ENCODE measurements at places on chromosomes 2 and 18. TPM values are rescaled to one million over a fixed set of nuclear protein-coding genes. Genes with fewer than 3 reads are reported as not detected.

TP53I3 gene
- polyA plus RNA-seq: 32.6 TPM

AKAIN1 gene
- not detected for polyA plus RNA-seq

C2orf80 gene
- not detected for polyA plus RNA-seq

CHRND gene
- 173 TPM for polyA plus RNA-seq

FAM124B gene
- polyA plus RNA-seq: 7.0 TPM

CHAC2 gene
- polyA plus RNA-seq: 3.2 TPM

DYSF gene
- 185 TPM for polyA plus RNA-seq

UCN gene
- 2.5 TPM for polyA plus RNA-seq

GNAL gene
- 2.3 TPM for polyA plus RNA-seq

DNAJC10 gene
- polyA plus RNA-seq: 52.3 TPM

MERTK gene
- 4.4 TPM for polyA plus RNA-seq

EEF1B2 gene
- polyA plus RNA-seq: 850 TPM

PDIA6 gene
- polyA plus RNA-seq: 125 TPM

CAD gene
- 28.0 TPM for polyA plus RNA-seq

KCNG2 gene
- polyA plus RNA-seq: 0.86 TPM

SRBD1 gene
- 10.6 TPM for polyA plus RNA-seq

KCNK3 gene
- 1.5 TPM for polyA plus RNA-seq

RTP5 gene
- not detected for polyA plus RNA-seq

FAM237A gene
- not detected for polyA plus RNA-seq

ALPG gene
- polyA plus RNA-seq: not detected

ZBTB14 gene
- 10.1 TPM for polyA plus RNA-seq

SELENOI gene
- 9.3 TPM for polyA plus RNA-seq

VWC2L gene
- not detected for polyA plus RNA-seq

Measured in hindlimb muscle (tissue), 1 donor.